ENCODE measurements at places on chromosomes 2 and 18.

- DNase-seq: no peak
Observed at GRCh38 chr2:131056204-131056931, 36.9 kb downstream of the FAM168B start.

DNA sequence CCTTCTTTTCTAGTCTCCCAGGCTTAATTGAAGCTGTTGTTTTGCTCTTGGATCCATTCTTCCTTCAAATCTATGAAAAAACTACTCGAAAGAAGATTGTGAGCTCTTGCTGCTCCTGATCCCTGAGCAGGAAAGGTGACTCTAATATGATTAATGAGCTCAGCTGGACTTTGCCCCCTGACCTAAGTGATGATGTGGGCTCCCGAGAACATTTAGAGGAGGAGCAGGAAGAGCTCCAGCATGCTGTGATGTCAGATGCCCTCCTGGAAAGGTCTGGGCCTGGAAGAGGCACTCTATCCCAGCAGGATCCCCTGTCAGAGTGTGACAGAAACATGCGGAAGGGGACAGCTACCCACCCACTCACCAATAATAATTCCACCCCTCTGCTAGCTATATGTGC lies 117.9 kb upstream of the PELI1 start:
- no peak for DNase-seq

- no peak for DNase-seq
Observed at GRCh38 chr2:61180686-61181085, 18.7 kb downstream of the C2orf74 start.

DNA sequence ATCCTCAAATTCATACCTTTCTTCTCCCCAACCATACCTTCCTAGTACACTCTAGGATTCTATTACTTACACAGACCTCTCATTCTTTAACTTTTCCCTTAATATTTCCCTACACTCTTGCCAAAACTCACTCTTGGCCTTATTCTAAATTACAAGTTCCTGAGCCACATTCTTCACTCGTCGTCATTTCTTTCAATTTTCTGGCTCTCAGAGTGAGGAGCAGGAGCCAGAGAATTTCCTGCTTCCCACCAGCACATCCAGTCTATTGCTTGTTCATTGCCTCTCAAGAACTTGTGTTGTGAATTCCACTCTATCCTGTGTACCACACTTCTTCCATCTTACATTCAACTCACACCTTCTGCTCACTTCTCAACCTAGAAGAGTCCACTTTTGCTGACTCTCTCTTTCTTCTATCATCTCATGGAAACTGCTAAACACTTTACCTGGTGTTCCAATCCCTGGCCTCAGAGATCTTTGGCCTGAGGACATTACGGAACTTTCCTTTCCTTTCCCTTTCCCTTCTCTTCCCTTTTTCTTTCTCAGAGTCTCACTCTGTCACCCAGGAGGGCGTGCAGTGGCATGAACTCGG lies 171.6 kb downstream of the PLCL1 start:
- no peak for DNase-seq

- no peak for DNase-seq
Observed at GRCh38 chr2:8636721-8637636, 44.9 kb upstream of the ID2 start.

DNA sequence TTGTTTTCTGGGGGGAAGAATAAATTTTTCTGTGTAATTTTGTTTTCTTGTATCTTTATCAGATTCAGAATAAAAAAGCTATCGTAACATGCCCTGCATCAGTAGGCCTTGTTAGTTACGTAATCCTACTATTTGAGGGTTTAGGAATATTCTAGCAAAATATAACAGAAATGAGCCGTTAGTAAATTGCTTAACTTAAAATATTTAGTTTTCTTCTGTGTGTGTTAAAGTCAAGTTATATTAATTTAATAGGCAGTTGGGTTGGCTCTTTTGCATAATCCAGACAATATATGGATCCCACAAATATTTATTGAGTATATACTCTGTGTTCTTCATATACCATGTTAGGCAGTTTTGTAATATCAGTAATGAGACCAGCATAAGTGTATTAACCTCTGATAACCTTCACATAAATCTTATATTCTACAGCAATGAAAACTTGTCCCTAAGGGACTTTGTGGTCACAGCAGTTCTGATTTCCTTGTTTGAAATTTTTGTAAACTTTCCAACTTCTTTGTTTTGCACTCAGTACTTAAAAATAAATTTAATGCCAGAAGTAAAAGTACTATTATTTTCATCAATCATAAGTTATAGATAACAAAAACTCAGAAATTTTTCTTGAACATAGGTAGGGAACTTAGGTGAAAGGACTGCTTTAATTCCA lies 151.9 kb downstream of the FMNL2 start:
- DNase-seq: no peak

GRCh38 chr2:71640489-71640888 lies 187.1 kb downstream of the DYSF start:
- DNase-seq: no peak

- no peak for DNase-seq
Observed at GRCh38 chr2:63580651-63581297, 7.5 kb downstream of the WDPCP start.

GRCh38 chr2:236254674-236255073 lies 9.5 kb downstream of the ASB18 start:
- DNase-seq: no peak
